ENCODE measurements at places on chromosomes 3 and 15.
A peak's percentile ranks its signal among the peaks of the same experiment; 100 is the strongest.

DNA sequence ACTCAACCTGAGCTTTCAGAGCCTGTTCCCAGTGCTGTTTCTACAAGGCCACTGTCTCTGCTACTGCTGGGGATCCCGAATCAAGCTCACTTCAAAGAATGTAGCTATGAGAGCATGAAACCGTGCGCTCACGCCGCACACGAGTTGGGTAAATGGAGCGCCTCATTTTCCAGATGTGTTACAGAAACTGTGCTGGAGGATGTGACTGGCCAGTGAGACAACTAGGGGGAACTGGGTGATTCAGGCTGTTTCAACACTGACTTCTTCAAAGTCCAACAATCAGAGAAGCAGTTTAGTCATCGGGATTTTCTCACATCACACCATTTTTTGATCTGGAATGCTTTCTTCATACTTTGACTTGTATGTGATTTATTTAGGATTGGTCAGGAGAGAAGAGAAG is 3.5 kb downstream of the ZNF710 start:
- DNase-seq, result peak; percentile 76

GRCh38 chr15:49843725-49844124 is 222.9 kb downstream of the DTWD1 start:
- no peak for DNase-seq

- DNase-seq, result no peak
Measured at GRCh38 chr3:168091302-168091858, 4.3 kb downstream of the GOLIM4 start.

DNA sequence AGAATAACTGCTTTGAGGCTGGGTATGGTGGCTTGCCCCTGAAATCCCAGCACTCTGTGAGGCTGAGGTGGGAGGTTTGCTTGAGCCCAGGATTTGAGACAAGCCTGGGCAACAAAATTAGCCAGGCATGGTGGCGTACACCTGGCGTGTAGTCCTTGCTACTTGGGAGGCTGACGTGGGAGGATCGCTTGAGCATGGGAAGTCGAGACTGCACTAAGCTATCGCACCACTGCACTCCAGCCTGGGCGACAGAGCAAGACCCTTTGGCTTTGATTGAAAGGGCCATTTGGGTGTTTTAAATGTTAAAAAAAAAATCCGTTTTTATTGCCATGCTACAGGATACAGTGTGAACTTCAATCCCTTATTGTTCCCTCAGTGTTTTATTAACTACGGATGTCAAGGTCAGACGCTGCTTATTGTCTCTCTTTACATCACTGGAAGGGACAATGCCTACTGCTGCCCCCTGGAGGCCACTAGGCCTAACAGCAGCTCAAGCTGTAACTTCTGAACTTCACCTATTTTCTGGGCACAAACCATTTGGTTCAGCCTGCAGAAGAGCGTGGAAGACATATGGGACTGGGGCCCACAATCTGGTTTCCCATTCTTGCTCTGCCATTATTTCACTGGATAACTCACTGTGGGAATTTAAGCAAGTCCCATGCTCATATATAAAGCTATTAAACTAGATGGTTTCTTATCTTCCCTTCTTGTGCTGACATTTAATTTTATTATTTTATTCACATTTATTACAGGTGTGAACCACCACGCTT is 15.3 kb upstream of the IREB2 start:
- peak; percentile 61 for DNase-seq

DNA sequence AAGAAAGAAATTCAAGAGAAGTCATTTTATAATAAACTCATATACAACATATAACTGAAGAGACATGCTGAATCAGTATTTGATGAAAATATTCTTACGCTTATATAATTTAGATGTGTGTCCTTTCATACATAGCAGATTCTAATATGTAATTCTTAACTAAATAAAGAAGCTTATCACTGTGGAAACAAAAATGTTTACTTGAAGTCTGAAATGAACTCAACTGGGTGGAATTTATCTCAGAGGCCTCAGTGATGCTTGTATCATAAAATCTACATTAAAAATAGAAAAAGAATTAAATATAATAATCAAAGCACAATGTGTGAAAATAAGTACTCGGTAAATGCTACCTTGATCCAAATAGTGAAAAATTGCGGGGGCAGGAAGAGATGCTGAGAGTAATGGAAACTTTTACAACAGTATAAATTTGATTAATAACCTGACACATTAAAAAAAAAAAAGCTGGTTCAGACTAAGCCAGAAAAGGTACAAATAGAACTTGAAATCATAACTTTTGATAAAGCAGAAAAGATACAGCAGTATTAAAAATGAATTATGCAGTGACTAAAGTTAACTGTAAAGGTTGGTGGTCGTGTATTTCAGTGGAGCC is 12.0 kb upstream of the CBLB start:
- no peak for DNase-seq

- DNase-seq, result no peak
Measured at GRCh38 chr15:78182336-78182700, 33.2 kb downstream of the IDH3A start.

DNA sequence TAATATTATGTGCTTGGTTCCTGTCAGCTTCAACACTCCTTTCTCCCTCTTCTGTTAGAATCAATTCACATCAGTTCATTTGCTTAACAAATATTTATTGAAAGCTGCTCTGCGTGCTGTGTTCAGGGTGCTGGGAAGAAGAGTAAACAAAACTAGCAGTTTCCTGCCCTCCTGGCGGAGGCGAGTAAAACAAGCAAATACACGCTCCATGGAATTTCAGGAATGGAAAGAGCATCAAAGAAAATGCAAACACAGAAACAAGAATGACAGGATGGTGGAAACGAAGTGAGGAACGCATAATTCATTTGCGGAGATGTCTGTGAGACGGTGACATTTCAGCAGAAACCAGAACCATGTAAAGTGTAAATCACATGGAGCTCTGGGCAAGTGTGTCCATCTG is 49.4 kb upstream of the SPTSSB start:
- DNase-seq, result no peak

DNA sequence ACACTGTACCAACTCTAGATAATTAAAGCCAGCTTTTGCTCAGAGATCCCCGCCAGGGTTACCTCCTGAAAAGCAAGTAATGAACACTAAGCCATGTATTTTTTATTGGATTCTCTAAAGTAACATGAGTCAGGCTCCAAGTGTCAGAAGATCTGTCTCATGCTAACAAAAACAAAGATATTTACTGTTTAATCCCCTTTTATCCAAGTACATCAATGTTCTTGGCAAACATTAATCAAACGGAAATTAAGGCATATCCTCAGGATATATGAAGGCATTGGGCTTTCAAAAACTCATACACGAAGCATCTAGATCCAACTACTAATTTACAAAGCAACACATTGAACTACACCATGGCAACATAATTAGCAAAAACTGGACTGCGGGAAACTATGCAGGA is 37.2 kb downstream of the MYO5A start:
- no peak for DNase-seq

- DNase-seq, result no peak
Measured at GRCh38 chr3:171755656-171756055, 54.6 kb downstream of the PLD1 start.

DNA sequence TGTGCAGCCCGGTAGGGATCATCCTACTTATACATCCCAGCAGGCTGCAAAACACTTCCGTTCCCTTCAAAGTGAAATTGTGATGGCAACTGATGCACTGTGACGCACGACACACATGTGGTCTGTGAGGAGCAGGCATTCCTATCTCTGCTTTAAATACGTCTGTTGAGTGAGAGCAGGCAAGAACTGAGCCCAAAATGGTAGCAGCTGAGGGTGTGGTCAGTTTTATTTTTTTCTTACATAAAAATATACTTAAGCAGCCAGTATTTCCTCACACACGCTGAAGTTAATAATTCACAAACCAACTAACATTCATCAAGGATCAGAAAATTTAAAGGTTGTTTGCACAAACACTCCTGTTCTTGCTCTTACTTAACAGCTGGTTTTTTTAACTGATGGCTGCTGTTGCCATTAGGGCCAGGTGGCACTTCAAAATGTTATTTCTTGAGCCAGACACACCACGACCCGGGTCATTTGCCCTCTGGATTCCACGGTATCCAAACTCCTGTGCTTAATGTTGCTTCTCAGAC is 23.9 kb downstream of the LRIG1 start:
- DNase-seq, result no peak

- DNase-seq, result no peak
Measured at GRCh38 chr3:36650271-36650671, 114.1 kb downstream of the DCLK3 start.

DNA sequence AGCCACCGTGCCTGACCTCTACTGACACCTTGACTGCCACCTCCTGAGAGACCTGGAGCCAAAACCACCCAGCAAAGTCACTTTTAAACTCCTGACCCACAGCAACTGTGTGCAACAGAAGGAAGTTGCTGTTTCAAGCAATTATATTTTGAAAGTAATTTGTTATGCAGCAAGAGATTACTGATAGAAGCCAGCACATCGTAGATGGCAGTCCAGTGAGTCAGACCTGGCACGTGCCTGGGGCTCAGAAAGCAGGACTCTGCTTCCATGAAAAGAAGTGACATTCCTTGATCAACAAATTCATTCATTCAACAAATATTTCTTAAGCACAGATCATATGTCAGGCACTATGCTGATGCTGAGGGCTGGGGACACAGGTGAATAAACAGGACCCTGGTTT is 5.7 kb upstream of the CSPG4 start:
- peak; percentile 51 for DNase-seq

GRCh38 chr15:82228750-82229149 is 33.8 kb downstream of the EFL1 start:
- DNase-seq, result no peak

DNA sequence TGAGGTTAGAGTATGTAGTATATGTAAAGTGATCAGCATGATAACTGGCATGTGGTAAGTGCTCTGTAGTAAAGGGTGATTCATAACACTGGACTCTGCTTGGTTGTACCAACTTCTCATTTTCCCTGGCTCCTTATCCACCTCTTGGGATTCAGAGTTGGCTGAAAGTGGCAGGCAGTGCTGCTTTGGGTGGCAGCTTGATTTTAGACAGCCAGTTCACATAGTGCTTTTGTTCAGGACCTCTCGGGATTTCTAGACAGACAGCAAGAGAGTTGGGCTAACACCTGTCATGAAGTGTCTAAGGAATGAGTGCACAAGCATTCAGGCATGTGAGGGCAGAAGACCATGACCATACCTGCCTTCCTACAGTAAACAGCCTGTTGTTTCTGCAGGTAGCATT is 69.0 kb downstream of the RBM6 start:
- no peak for DNase-seq

DNA sequence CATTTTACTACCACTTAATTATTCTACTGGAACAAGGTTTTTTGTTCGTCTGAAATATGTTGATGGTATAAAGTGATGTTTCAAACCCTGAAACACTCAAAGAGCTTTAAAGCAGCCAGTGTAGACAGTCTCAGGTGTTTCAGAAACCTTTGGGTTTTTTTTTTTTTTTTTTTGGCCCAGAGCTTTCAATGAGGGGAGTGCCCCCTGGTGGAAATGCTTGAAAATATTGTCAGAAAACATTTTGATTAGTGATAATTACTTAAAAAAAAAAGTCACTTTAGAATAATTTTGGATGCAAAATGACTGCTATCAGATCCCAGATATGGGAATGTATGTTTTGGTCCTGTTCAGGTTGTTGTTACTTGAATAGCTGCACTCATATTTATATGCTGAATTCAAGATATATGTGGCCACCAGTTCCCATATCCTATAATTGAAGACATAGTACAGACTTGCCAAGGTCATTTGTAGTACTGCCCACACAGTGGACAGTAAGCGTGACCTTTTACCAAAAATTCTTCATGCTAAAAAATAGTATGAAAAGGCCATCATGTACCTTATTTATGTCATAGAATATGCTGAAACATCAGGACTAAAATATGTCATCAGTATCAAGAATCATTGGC is 35.9 kb downstream of the SATB1 start:
- DNase-seq, result no peak

- DNase-seq, result no peak
Measured at GRCh38 chr3:72163809-72164634, 379.1 kb upstream of the PROK2 start.

DNA sequence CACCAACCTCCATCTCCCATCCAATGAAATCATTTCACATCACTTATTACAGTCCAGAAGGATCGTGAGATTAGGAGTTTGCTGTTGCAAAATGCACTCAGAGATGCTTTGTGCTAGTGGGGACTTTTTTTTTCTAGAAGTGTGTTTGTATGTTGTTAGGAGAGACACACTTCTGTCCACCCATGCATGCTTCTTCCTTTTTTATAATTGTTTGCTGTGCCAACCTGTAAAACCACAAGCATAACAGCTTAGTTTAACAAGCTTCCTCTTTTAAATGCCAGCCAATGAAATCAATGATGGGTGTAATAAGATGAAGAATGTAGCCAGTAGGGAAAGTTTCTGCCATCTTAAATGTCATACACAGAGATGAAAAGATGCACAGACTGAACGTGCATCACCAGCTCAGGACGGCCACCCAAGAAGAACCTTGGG is 305.6 kb upstream of the STT3B start:
- no peak for DNase-seq

GRCh38 chr3:133831966-133832801 is 26.6 kb downstream of the SRPRB start:
- no peak for DNase-seq

- no peak for DNase-seq
Measured at GRCh38 chr3:72093270-72093991, 308.5 kb upstream of the PROK2 start.

- DNase-seq, result no peak
Measured at GRCh38 chr3:74845081-74845480, 230.6 kb upstream of the CNTN3 start.

DNA sequence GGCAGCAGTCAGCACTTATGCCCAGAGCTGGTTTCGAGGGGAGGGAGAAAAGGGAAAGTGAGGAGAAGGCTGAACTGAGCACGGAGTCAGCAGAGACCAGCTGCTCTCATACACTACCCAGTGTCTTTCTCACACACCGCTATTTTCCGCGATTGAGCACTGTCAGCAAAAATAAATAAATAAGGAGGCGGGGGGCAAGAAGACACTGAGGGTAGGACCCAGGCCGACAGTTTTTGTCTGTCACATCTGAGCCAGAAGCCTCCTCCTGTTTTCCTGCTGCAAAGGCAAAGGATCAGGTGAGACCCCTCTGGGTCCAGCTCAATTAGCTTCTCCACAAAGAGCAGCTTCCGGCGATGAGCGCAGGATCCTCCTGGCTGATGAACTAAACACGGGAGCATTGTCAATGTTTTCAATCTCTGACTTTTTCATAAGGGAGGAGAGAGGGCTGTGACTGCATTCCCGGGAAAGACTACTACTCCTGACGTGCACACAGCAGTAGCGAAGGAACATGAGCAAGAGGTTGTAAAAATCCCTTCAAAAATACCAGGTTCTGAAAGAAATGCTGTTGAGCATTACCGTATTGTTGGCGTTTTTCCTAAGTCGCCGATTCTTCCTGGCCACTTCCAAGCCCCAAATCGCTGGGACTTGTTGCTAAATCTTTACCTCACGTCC is 1.3 kb downstream of the FRMD5 start:
- DNase-seq, result peak; percentile 33

GRCh38 chr3:46191730-46192129 is 16.4 kb downstream of the CCR1 start:
- DNase-seq, result no peak

DNA sequence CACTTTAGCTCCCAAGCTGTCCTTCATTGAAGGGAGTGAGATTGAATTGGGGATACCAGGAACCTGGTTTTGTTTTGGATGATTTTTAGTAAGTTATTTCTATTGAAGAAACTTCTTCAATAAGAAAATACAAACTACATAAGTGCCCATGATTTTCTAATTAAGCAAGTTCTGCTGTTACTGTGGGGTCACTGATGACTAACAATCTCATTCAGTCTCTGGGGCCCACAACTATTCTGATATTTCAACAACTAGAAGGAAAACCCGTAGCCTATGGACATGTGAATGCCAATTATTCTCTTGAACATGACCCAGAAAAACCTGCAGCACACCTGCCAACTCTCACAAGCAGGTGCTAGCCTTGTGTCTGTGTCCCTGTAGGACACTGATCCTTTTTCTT is 184.6 kb downstream of the DCLK3 start:
- DNase-seq, result no peak

Data from adrenal gland (tissue), 19 donors.